Astrocyte (in vitro differentiated cells and primary cell): ENCODE measurements at places on chromosomes 11 and 22. TPM values are rescaled to one million over a fixed set of nuclear protein-coding genes. Genes with fewer than 3 reads are reported as not detected.

- DNase-seq = peak; percentile 74
These were observed 929 bp upstream of the SLC35E4 start for GRCh38 chr22:30634471-30635233.

DNA sequence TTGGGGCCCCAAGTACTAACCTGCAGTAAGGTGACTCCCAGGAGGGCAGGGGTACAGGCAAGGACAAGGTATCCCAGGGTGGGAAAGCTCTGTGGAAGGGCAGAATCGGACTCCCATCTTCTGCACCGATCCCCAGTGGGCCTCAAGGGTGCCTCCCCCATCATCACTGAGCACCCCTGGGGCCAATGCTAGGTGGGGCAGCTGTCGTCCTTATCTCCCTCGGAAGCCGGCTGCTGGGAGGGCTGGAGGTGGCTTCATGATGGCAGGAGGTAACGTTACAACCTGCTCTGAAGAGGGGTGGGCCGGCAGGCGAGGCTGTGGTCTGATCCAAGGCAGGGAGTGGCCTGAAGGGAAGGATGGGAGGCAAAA, 87.6 kb upstream of the LINC01488 start:
- DNase-seq = no peak

DNA sequence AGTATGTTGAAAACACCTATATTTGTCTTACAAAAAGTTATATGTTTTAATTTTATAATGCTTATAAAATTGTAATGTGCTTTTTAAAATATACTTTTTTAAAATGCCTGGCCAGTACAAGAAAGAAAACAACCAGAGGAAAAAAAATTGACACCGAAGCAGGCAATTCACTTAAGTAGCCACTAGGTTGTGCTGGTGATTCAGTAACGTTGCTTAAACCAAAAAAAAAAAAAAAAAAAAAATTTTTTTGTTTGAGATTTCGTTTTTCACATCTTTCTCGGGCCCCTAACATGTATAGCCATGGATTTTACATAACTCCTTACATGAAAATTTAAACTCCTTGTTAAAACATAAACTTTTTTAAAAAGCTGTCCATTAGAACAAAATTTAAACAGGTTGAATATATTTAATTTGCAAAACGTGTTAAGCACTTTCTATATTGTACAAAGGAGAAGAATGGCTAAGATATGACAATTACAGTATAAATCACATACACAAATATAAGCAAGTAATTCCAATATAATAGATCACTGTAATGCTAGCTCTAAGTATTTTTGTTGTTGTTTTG, 9.2 kb downstream of the OR8B4 start:
- peak; percentile 26 for DNase-seq

- DNase-seq = no peak
These were observed at the start of gene APOA4 for GRCh38 chr11:116823031-116823843. Gene APOA4 (minus strand): TSS chr11:116823304. CDS start chr11:116823191, 113 bp downstream.

The DCHS1 gene
- total RNA-seq = 7.7 and 8.4 TPM in 2 replicates

The OR5B21 gene
- total RNA-seq = not detected in 2 replicates

The SYT9 gene
- total RNA-seq = 0.14 and 0.16 TPM in 2 replicates

DNA sequence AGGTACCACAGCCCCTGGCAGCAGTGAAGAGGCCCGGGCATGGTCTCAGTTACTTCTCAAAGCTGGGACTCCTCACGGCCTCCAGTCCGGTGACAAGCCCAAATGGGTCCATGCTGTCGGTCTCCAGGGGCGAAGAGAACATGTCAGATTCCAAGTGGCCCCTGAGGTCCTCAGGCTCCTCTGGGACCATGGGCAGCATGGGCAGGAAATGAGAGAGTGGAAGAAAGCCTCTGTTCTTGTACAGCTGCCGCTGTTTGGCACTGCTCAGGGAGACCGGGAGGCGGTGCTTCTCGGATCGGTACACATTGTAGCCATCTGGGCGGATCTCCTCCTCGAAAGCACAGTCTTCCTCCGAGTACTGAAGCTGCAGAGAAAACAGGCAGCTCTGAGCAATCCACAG, 4.6 kb downstream of the FGF19 start:
- DNase-seq = no peak

The MIOX gene
- 0.91 and 1.2 TPM in 2 replicates for total RNA-seq

DNA sequence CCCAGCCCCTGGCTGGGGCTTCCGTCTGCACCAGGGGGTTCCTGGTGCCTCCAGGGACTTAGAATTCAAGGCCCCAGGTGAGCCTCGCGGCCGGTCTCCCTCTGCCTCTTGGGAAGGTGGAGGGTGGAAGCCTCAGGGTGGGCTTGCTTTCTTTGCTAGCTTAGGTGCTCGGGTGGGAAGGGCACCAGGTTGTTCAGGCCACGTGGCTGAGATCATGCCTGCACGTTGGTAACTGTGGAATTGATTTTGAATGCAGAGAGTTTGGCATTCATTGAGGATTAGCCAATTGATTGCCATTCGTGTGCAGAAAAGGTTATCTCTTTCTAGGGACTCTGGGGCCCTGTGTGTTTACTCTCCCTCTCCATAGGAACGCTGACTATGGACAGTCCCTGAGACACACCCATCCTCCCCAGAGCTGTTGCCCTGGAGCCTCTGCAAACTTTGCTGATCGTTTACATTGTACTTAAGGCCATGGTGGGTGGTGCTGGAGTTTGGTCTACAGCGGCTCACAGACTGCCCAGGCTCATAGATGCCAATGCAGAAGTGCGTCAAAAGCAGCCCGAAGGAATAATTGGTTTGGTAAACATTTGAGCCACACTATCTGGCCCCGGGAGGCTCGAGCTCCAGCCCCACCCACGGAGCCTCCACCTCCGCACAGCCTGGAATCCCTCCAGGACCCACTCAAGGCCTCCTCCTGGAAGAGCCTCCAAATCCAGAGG, 1457.7 kb downstream of the BRD1 start:
- DNase-seq = no peak

DNA sequence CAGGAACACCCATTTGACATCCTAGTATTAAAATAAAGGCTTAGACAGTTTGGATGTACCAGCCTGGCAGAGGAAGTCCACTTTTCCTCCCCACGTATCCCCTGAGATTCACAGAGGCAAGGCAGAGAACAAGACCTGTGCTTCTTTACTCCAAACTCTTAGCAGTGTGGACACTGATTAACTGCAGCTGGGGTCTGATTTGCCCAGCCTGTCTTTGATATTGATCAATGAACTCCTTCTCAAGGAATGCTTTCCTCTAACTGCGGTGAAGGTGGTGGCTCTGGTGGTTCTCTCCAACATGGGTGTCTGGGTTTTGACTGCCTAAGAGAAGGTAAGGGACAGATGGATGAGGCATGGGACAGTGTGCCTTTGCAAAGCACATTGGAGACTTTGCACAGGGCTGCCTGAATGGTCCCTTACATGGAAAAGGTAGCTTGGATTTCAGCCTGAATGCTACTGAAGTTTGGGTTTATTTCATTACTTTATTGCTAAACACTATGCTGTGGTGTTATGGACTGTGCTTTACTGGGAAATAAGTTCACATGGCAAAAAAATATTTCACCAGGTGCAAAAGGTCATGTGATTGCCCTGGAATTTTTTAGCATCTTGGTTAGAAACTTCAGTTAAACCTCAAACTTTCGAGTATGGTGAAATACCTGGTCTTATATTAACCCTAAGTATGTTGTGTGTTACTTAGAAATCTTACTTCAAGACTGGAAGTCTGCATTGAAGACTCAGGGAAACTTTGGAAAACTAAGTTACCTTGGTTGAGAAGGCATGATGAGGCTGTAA, 1.8 kb downstream of the GAS2 start:
- no peak for DNase-seq

DNA sequence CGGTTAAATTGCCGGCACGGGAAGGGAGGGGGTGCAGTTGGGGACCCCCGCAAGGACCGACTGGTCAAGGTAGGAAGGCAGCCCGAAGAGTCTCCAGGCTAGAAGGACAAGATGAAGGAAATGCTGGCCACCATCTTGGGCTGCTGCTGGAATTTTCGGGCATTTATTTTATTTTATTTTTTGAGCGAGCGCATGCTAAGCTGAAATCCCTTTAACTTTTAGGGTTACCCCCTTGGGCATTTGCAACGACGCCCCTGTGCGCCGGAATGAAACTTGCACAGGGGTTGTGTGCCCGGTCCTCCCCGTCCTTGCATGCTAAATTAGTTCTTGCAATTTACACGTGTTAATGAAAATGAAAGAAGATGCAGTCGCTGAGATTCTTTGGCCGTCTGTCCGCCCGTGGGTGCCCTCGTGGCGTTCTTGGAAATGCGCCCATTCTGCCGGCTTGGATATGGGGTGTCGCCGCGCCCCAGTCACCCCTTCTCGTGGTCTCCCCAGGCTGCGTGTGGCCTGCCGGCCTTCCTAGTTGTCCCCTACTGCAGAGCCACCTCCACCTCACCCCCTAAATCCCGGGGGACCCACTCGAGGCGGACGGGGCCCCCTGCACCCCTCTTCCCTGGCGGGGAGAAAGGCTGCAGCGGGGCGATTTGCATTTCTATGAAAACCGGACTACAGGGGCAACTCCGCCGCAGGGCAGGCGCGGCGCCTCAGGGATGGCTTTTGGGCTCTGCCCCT, 529 bp upstream of the CCND1 start:
- DNase-seq = no peak

DNA sequence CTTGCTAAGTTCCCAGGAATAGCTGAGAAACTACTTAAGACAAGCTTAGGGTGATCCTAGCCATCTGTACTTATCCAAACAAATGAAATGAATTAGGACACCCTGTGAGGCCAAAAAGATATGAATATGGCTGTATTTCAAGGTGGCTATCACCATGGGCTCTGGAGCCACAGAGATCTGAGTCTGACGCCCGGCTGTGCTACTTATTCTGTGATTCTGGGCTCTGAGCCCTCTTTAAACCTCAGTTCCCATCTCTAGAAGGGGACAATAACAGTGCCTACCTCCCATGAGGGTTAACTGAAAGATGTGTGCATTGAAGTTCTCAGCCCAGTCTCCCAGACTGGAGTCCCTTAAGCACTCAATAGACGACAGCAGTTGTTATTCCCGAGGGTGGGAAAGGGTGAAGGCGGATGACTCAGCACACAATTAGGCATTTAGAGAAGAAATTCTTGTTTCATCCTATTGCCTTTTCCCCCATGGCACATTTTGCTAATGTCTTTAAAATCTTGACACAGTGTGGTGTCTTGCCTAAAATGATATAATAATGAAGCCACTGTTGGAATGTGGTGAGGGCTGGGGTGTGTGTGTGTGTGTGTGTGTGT, 132.5 kb downstream of the ADAMTS15 start:
- DNase-seq = peak; percentile 95

The DENND5A gene
- 147 and 156 TPM in 2 replicates for total RNA-seq

- DNase-seq = no peak
These were observed 11.0 kb downstream of the RBFOX2 start for GRCh38 chr22:36017651-36018091.

- DNase-seq = peak; percentile 84
These were observed 120.5 kb upstream of the RASSF10 start for GRCh38 chr11:12888525-12889158.

GRCh38 chr11:3838504-3838903, 2.3 kb downstream of the RHOG start:
- DNase-seq = no peak

The PLEKHA7 gene
- 3.2 and 5.7 TPM in 2 replicates for total RNA-seq

The TYR gene
- total RNA-seq = not detected in 2 replicates

The CCDC87 gene
- total RNA-seq = 0.31 and 0.34 TPM in 2 replicates

The BRD1 gene
- total RNA-seq = 30.0 and 32.4 TPM in 2 replicates

- no peak for DNase-seq
These were observed 23.8 kb downstream of the MRPL23 start for GRCh38 chr11:1970956-1971355.

The FAM111B gene
- total RNA-seq = 0.72 and 0.95 TPM in 2 replicates

The MCHR1 gene
- total RNA-seq = 0.96 and 1.8 TPM in 2 replicates

GRCh38 chr11:24833573-24833972, 336.7 kb downstream of the LUZP2 start:
- no peak for DNase-seq
